ENCODE measurements at places on chromosomes 2 and 18. TPM values are rescaled to one million over a fixed set of nuclear protein-coding genes. Genes with fewer than 3 reads are reported as not detected.

The TNP1 gene
- total RNA-seq = not detected

The CHN1 gene
- total RNA-seq = 21.5 TPM

The TUBA4B gene
- 0.16 TPM for total RNA-seq

The HMSD gene
- total RNA-seq = 0.03 TPM

The OR6B2 gene
- total RNA-seq = not detected

The NOL4 gene
- not detected for total RNA-seq

The CENPO gene
- total RNA-seq = 48.4 TPM

Measured in A549 treated with dexamethasone at 1 μM for 4 hours (cell line).